Islet precursor cell (in vitro differentiated cells): ENCODE measurements at places on chromosomes 4 and X.

DNA sequence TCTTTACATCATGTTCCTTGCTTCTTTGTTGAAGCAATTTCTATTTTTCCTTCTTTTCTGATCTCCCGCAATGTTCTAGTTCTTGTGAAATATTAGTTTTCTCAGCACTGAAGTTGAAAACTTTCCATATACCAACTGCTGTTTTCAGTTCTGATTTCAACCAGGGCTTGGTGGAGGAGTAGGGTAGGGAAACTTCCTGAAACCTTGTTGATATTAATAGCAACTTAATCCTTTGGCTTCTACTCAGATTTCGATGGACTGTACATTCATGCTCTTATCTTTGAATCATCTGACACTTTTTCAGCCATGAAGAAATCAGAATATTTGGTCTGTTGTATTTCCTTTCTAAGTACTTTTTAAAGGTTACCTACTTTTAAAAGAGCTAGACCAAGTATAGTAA, 315.8 kb downstream of the RPA4 start:
- DNase-seq = no peak

- no peak for DNase-seq
Observed at GRCh38 chrX:30577362-30577991, at the start of gene TASL. Gene TASL, minus strand, starts transcription at chrX:30577766. Its CDS starts 17,411 bp downstream, at chrX:30560355.

GRCh38 chr4:76585897-76586360, 150.9 kb downstream of the SHROOM3 start:
- DNase-seq = peak; percentile 99

DNA sequence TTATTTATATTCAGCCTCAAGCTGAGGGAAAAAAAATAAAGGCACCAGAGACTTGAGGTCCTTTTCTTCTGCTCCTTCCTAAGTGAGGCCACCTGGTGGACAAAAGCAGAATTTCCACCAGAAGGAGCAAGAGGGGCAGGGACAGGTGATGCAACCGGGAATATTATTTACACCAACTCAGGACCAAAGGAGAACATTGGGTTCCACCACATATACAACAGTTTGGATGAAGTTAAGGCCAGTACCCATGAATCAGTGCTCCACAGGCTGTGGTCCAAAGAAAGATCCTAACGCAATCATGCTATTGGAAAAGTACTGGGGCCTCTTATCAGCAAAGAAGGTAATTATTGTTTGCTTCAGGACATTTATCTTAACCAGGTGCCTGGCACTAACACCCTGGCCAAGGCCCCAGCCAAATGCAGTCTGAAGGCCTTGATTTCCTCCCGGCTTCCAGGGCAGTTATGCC, 57.4 kb downstream of the TSC22D3 start:
- DNase-seq = peak; percentile 92

GRCh38 chr4:87982446-87983010, 7.0 kb downstream of the SPP1 start:
- peak; percentile 61 for DNase-seq

DNA sequence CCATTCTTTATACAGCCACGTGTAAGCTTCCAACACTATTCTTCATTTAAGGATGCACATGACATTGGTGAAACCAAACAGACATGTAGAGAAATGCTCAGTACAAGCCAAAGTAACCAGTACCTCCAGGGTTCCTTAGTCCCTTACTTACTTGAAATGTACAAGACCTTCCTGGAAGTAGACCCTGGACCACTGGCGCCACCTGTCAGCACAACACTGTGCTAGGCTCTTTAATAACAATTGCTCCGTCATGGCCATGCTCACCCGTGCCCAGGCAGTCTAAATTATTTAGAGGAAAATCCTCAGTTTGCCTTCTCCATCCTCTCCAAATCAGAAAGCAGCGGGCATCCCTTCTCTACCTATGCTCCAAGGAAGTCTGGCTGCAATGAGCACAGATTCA, 52.7 kb downstream of the ADGRA3 start:
- no peak for DNase-seq

DNA sequence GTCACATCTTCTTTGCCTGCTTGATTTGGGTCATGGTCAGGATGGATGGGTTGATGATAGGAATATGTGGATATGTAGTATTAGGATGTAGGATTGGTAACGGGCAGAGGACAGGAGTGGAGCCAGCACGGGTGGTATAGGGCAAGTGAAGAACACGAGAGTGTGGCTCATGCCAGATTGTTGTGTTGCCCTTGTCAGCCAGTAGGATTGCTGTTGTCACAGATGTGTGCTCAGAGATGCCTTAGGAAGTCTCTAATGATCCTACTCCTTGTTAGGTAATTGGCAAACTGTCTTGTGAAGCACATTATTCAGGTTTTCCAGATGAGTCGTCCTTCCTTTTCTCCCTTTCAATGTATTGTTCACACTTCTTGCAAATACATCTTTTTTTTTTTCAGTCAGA, 5.5 kb downstream of the ATP10D start:
- peak; percentile 60 for DNase-seq

DNA sequence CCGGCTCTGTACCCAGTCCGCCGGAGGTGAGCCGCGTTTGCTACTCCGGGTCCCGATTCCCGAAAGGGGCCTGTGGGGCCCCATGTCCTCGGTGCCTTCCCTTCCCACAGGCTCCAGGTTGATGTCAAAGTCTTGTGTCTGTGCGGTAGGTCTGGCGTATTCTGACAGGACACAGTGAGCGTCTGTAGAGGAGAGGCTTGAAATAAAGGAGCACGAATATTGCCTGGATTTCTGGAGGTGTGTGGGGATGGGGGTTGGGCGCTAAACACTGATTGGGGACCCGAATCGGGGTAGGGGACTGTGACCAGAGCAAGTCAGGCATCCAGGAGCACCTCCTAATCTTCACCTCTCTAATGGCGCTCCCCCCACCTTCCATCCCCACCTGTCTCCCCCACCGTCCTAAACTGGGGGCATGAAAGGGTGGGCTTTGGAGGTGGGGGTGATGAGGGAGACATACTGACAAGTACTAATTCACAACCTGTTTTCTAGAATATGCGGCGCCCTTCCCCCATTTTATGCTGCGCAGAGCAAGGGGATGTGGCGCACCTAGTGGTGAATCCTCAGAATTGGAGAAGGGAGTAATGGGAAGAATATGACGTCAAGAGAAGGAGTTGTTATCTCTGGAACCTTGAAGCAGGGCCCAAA, 855 bp downstream of the GPRASP2 start:
- peak; percentile 59 for DNase-seq

GRCh38 chr4:108833046-108833445, 70.2 kb upstream of the ETNPPL start:
- no peak for DNase-seq

DNA sequence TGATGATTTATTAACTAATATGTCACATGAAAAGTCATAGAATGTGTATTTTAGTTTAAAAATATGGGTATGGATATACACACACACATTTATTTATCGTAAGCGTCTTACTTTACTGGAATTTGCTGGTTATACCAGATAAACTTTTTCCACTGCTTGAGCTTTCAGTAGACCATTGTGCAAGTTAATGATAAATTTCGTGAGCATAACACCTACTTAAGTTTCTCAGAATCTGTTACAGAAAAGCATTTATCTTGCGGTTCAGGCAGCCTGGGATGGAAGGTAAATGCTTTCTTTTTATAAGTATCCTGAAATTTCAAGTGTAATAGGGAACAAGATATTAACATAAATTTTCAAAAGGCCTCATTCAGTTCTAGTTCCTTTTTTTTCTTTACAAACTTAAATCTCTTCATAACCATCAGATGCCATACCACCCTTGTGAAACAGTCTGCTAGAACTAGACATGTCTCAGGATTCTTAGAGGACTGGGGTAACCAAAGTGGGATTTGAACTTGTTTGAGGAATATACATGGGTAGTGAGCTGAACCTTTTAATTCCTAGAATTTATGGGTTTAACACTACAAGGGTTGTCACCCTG, 27.7 kb downstream of the ATP7A start:
- no peak for DNase-seq

- no peak for DNase-seq
Observed at GRCh38 chr4:52052475-52052780, 1.3 kb downstream of the SPATA18 start.

DNA sequence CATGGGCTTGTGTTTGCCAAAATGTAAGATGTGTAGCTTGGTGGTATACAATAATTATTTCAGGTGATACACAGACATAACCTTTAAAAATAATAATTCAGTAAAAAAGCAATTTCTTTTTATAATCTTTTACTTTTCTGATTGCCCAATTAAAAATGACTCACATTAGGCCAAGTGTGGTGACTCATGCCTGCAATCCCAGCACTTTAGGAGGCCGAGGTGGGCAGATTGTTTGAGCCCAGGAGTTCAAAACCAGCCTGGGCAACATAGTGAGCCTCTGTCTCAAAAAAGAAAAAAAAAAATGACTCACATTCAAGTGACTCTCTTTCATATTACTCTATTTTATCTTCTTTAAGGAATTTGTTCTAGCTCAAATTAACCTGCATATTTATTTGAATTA, 449.4 kb upstream of the HTR2C start:
- no peak for DNase-seq

- no peak for DNase-seq
Observed at GRCh38 chr4:153045111-153045982, 109.2 kb downstream of the FHDC1 start.

DNA sequence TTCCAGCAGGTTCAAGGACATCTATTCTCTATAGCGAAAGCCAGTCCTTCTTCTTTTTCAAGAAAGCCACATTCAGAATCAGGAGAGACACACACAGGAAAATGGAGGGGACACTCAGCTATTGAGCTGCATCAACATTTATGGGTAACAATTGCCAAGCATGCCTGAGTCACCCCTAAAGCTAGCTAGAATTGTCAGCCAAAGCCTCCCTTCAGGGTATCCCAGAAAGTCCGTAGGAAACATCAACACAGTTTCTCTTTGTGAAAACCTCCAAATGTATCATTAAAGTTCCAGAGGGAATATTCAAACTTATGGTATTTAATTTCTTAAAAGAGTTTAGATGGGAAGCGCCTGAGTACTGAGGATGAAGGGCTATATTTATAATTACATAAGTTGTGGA, 331.1 kb upstream of the SLC7A11 start:
- DNase-seq = no peak

DNA sequence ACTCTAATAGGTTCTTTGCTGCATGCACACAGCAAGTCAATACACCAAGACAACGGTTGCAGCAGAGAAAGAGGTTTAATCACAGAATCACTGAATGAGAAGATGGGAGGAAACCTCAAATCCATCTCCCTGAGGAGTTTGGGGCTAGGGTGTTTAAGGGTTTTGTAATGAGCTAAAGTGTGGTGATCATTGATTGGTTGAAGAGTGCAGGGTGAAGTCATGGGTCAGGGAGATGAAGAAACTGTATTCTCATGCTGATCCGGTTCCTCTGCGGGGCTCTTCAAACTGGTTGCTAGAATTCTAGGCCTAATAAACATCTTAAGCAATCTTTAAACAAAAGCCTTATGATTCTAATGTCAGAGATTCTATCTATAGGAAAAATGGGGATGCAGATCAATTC, 432.5 kb upstream of the FAM47C start:
- no peak for DNase-seq

- DNase-seq = peak; percentile 89
Observed at GRCh38 chrX:118823263-118824172, at the start of gene ZCCHC12. Gene ZCCHC12, plus strand, starts transcription at chrX:118823824. Its CDS starts 1,421 bp downstream, at chrX:118825245.

- DNase-seq = no peak
Observed at GRCh38 chr4:127685292-127685691, 44.9 kb upstream of the SLC25A31 start.

GRCh38 chrX:134653835-134654234, 4.4 kb downstream of the PLAC1 start:
- DNase-seq = no peak

- peak; percentile 12 for DNase-seq
Observed at GRCh38 chrX:151765026-151765425, 30.5 kb downstream of the CNGA2 start.

DNA sequence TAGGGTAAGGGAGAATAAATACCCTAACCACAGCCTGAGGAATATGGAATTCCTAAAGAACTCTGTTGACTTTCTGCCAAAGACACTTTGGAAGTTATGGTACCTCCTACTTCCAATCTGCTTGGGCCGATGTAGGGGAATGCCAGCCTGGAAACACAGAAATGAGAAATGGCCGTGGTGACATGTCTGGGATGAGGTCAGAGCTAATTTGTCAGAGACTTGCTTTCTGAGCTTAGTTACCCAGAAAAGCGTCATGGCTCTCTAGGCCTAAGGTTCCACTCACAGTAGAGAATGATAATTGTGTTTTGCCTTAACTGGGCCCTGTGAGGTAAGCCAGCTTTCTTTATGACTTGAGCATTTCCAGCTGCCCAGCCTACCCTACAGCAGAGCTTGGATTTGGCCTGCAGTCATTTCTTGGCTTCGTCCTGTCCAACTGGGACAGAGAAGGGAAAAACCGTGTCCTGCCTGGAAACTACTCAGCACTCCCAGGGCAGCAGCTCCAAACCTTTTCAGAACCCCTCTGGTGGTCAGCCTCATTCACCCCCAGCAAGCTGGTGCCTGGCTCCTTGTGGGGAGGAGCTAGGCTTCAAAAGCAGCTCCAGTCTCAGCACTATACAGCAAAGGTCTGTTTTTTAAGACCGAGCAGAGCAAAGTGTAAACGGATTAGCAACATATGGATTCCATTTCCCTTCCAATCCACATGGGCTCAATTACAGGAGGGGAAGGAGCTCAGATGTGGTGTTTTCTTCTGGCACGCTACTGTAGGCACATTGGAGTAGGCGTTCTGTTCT, 92.3 kb downstream of the RLIM start:
- DNase-seq = peak; percentile 20

GRCh38 chr4:123421937-123422781, 25.6 kb downstream of the SPRY1 start:
- DNase-seq = no peak
